ENCODE measurements at places on chromosomes 12 and 14. TPM values are rescaled to one million over a fixed set of nuclear protein-coding genes. Genes with fewer than 3 reads are reported as not detected.

LRRC74A gene
- total RNA-seq, result not detected

MYF6 gene
- not detected for total RNA-seq

CFAP251 gene
- 0.70 TPM for total RNA-seq

EFS gene
- total RNA-seq, result not detected

ZFHX2 gene
- total RNA-seq, result 0.90 TPM

IRAK3 gene
- total RNA-seq, result 0.40 TPM

TMPRSS12 gene
- not detected for total RNA-seq

- peak; percentile 95 for DNase-seq
Observed at GRCh38 chr14:93959239-93960107, 16.9 kb downstream of the ASB2 start.

GRCh38 chr12:51866324-51866723 is 17.8 kb upstream of the FIGNL2 start:
- no peak for DNase-seq

DNA sequence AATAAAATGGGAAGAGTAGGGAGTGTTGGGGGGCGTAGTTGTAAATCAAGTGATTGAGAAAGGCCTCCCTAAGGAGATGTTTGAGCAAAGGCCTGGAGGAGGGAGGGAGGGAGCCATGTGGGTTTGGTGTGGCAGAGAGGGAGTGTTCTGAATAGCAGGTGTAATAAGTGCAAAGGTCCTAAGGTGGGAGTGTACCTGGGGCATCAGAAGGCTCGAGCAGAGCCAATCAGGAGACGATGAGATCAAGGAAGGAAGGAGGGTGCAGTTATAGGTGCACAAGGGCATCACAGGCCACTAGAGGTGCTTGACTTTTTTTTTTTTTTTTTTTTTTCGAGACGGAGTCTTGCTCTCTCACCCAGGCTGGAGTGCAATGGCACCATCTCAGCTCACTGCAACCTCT is 77.9 kb upstream of the PLXNC1 start:
- DNase-seq, result no peak

DNA sequence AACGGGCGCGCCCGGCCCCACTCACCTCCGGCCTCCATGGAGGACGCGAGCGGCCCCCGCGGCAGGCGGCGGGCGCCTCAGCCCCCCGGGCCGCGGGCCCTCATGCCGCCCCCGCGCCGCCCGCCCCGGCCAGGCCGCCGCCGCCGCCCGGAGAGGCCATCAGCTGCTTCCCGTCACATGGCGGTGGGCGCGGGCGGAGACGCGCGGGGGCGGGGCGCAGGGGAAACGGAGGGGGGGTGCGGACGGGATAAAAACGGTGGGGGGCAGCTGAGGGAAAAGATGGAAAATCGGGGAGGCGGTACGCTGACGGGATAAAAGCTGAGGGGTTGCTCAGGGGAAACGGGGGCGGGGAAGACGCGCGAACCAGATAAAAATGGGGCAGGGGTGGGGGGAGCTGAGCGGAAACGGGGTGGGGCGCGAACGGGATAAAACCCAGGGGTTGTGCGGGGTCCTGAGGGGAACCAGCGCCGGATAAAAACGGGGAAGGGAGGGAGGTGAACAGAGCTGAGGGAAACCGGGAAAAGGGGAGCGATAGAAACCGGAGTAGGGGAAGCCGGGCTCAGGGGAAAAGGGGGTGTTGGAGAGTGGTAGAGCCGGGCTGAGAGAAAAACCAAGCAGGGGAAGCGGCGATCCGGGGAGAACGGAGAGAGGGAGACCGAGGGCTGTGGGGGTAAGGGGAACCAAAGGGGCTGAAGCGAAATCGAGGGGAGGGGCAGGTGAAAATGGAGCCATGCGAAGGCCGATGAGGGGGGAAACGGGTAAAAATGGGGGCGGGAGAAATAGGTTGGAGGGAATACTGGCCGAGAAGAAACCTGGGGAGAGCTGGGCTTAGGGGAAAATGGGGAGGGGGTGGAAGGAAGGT is at the start of gene WSB2:
Gene WSB2 (minus strand): TSS at position 169 of the 862 bp plus-strand sequence. CDS start 131 bp downstream, at position 38.
- DNase-seq, result peak; percentile 64

DNA sequence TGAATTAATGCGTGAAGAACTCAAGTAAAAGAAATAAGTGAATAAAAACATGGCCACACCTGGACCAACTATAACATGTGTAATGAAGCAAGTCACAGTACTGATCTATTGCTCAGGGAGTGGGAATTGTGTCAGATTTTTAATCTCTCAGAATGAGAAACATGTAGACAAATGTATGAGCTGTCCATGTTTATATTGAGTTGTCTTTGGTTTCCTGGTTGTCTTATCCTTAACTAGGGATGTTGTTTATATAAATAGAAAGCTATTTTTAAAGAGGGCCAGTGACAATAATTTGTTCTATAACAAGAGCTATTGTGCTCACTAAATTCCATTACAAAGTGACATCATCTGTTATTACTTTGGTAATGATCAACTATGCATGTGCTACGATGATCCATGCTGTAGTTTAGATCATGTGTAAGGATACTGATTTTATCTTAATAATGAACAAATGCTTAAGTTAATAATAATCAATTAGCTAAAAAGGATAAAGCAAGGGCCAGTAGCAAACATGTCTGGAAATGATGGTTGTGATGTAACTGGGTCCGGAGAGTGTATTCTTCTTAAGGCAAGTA is 91.3 kb upstream of the RTL1 start:
- DNase-seq, result no peak

DNA sequence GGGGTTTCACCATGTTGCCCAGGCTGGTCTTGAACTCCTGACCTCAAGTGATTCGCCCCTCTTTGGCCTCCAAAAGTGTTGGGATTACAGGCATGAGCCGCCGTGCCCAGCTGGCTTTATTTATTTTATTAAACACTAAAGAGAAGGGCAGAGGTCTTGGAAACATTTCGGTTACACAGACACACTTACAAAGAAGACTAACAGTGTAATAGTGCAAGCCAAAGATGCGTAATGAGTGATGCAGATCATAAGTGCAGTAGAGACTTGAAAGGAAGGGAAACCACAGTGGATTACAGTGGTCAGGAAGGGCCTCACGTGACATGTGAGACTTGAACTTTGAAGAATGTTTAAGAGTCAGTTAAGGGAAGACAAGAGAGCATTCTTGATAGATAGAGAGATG is 33.9 kb upstream of the CDK17 start:
- peak; percentile 90 for DNase-seq

DNA sequence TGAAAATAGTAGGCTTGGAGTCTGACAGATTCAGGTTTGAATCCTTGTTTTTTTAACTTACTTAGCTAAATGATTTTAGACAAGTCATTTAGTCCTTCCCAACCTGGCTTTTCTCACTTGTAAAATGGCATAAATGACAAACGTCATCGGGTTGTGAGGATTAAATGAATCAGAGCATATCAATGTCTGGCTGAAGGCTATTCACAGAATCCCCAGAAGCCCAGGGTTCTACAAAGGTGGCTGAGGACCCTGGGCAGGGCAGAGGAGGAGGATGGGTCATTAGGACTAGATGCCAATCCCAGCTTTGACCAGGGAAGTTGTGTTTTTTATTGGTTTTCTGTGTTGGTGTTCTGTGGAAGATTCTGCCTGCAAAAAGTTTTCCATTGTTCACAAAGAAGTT is 7.6 kb upstream of the PTPRB start:
- DNase-seq, result no peak

DNA sequence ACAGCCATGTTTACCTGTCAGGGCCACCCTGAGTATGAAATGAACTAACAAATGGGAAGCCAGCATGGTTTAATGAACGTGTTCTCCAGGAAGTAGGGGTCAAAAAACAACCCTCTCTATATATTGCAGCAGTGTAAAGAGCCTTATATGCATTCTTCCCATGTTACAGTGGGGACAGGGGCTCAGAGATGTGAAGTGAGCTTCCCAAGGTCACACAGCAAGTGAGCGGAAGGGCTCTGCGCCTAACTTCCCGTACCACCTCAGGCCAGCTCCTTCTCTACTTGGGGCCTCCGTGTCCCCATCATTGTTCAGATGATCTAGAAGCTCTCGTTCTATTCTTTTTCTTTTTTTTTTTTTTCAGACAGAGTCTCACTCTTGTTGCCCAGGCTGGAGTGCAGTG is 105.1 kb upstream of the MAP1LC3B2 start:
- DNase-seq, result no peak

DNA sequence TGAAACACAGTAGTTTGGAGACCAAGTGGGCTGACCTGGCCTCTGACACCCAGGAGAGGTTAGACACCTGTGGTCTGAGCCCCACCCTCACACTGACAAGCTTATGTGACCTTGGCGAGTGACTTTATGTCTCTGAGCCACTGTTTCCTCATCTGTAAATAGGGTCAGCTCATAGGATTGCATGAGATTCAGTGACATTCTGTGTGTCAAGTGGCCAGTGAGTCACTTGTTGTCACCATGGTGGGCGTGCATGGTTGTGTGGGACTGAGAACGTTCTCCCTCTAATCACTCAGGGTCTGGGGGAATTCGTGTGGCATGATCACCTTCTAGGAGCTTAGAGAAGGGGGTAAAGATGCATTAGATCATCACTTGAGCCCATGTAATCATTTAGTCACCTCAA is 146.4 kb downstream of the PHETA1 start:
- DNase-seq, result no peak

GRCh38 chr12:44839785-44840184 is 36.3 kb downstream of the NELL2 start:
- no peak for DNase-seq

- no peak for DNase-seq
Observed at GRCh38 chr12:124442772-124443445, 124.5 kb downstream of the NCOR2 start.

DNA sequence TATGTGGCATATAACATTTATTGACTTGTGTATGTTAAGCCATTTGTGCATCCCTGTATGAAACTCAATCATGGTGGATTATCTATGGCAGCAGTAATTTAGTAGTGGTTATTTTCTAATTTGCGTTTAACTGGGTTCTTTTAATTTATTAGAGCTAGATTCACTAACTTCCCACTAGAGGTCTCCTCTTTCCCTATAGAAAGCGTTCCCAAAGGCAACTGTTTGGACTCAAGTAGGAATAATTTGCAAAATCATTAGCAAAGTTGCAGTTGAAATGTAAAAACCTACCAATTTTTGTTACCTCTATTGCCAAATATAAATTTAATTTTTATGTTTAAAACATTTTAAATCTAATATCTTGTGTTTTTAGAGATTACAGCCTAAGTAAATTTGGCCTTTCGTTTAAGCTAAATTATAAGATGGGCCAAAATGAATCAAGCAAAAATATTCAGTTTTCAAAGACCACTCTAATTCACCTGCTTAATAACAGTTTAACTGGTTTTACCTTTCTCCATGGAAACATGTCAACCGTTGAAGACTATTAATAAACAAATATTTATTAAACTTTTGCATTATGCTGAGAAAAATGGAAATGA is 6.0 kb downstream of the DMAC2L start:
- DNase-seq, result no peak

DNA sequence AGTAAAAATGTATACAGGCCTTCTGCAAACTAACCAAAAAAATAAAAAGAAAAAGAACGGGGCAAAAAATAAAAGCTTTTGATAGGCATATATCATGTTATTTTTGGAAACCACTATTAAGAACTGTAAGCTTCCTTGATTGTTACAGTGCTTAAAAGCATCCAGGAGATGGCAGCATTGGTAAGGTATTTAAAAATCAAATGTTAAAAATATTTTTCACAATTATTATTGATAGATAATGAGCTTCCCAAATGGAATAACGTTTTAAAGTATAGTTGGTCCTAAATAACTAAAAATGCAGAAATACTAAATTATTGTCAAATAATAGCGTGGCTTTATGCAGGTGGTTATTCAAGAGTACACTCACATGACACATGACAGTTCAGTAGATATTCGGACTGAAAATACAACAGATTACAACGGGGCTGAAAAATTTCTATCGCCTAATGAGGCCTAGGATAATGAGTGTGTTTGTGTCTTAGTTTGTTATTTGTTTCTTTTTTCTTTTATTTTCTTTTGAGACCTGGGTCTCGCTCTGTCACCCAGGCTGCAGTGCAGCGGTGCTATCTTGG is 127.2 kb upstream of the ATF7IP start:
- DNase-seq, result no peak

- DNase-seq, result no peak
Observed at GRCh38 chr12:24479131-24479530, 469.8 kb downstream of the BCAT1 start.

GRCh38 chr12:102756530-102756929 is 160.5 kb downstream of the PAH start:
- DNase-seq, result no peak

DNA sequence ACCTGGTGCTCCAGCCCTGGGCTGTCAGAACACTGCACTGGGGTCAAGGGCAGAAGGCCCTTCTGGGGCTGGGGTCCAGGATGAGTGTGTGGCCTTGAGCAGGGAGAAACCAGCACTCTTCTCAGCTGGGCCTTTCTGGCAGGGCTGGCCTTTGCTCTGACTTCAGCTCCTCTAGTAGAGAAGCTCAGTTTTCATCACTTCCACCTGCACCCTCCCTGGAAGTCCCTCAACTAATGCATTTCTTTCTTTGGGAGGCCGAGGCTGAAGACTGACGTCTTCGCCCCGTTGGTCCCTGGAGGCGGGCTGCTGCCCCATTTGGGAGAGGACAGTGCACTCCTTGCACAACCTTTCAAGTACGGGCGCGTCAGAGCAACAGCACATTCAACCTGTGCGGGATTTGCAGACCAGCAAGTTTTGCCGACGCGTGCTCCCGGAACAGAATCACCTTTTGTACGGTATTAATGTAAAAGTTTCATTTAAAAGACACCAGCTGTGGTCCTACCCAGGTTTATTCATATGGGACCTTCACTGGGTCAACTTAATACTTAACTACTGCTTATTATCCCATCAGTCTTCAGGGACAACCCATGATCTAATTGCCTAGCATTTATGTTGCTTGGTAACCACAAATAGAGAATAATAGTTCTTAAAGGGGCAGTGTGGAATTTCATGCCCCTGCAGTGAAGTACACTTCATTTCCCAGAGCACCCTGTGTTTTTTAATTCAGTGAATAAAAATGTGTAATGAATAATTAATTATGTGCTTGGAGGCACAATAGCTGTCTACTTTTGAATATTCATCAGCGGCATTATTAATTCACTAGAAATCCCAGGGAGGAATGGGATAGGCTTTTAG is 134.8 kb upstream of the VRK1 start:
- DNase-seq, result no peak

GRCh38 chr14:66104486-66104885 is 381.7 kb upstream of the CCDC196 start:
- no peak for DNase-seq

DNA sequence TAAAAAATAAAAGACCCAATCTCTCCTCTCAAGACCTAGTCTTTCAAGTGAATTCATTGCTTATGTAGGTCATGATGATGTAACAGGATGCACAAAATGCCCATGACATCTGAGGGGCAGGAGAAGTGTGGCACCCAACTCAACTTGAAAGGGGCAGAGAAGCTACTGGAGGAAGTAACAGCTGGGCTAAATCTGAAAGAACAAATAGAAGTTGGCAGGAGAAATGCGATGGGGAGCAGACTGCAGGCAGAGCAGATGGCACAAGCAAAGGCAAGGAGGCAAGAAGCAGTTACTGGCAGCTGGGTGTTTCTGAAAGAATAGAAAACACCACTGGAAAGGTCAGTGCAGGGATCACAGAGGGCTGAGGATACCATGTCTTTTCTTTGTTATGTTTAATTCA is 14.6 kb downstream of the SLC38A4 start:
- no peak for DNase-seq

DNA sequence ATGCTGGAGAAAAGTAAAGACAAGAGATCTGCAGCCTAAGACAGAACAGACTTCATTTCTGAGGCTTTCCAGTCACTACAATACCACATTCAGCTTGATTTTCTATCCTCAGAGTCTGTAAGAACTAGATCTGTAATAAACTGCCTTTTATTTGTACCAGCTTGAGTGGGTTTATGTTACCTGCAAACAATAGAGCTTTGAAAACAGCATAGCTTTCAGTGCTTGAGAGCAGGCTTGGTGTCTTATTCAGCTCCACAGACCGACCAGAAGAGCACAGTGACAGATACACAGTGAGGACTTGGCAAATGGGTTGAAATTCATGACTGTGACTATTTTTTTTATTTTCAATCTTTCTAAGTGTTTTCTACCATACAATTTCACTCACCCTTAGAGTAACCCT is 207.8 kb upstream of the OTX2 start:
- no peak for DNase-seq

Measured in activated CD8-positive, alpha-beta T cell treated with anti-CD3 and anti-CD28 coated beads, Interleukin-2, amount 10 ng/mL, durations not matched to agents 7 days and 5 days (primary cell).